ENCODE measurements at places on chromosomes 1 and 21. TPM values are rescaled to one million over a fixed set of nuclear protein-coding genes. Genes with fewer than 3 reads are reported as not detected.

- no peak for DNase-seq
Observed at GRCh38 chr21:42120101-42120902, 49.2 kb downstream of the UMODL1 start.

Gene OR2T29
- not detected for polyA plus RNA-seq

- no peak for DNase-seq
Observed at GRCh38 chr1:55301912-55302311, 86.7 kb upstream of the USP24 start.

DNA sequence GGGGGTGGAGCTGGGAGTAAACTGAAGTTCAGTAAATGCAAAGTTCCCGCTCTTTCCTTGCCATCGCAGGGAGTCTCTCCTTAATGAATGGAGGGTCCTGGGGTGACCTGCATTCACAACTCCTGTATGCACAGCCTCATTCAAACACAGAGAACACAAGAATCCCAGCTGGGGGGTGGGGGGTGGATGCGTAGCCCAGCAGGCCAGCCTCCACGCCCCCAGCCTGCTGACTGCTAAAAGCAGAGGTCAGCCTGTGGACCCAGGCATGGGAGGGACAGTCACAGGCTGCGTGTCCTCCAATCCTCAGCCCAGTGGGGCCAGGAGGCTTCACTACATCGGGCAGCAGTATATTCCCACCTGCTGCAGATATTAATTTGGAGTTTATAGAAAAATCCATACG is 263.1 kb downstream of the GRIK3 start:
- no peak for DNase-seq

Gene NEK7
- 15.9 TPM for polyA plus RNA-seq

- peak; percentile 42 for DNase-seq
Observed at GRCh38 chr1:150165622-150166612, 16.2 kb downstream of the PLEKHO1 start.

DNA sequence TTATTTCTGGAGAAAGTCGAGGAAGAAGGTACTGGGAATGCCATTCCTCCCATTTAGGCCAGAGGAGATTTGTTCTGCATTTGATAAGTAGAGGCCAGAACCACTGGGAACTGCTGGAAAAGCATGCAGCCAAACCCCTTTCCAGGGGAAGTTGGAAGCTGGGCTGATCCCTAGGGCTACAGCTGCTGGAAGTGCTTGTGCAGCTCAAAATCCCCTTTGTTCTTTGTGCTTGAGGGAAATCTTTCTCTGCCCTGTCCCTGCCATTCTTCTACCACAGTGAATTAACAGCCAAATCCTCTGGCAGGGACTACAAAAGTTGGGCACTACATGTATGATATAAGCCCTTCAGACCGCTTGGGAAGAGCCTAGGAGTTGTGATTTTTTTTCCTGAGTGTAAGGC is 734.1 kb downstream of the LRRIQ3 start:
- DNase-seq = no peak

DNA sequence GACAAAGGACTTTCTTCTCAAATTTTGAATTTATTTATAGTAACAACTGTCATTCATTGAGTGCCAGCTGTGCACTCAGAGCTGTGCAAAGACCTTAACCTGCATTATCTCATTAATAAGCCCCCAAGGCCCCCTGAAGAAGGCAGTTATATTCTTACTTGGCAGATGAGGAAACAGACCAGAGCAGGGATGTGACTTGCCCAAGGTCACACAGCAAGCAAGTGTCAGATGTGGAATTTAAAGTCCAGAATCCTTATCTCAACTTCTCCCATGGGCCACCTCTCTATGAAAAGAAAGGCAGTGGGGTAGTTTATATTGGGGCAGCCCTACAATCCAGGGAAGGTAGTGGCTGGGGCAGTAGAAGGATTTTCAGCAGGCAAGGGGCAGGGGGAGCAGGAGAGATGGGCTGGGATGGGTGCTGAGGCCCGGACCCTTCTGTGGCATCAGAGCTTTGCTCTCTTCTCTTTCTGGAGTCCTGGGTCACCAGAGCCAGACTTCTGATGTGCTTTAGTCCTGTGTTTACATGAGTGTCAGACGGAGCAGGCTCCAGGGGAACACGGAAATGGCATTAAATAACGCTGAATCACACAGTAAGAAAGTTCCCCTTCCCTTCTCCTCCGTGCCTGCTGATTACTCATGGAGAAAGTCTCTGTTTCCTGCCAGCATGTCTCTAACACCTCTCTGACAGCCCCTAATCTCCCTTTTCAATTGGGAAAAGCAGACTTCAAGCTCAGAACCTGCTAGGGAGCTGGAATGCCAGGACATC is 39.5 kb downstream of the EPHB2 start:
- peak; percentile 65 for DNase-seq

Gene RAP1GAP
- 5.4 TPM for polyA plus RNA-seq
